Endothelial cell (in vitro differentiated cells): ENCODE measurements at places on chromosomes 11 and 22.

GRCh38 chr11:32953700-32954099, 61.1 kb downstream of the QSER1 start:
- DNase-seq: no peak

GRCh38 chr22:22938672-22939587, 51.3 kb downstream of the IGLL5 start:
- no peak for DNase-seq

- DNase-seq: no peak
These were observed 74.0 kb upstream of the FAM181B start for GRCh38 chr11:82807646-82808045.

- DNase-seq: no peak
These were observed 65.4 kb downstream of the PPP6R3 start for GRCh38 chr11:68525930-68526329.

GRCh38 chr11:12390687-12391110, 13.3 kb downstream of the PARVA start:
- DNase-seq: no peak
